ENCODE measurements at places on chromosomes 13 and 19.

GRCh38 chr13:47081850-47082249, 185.0 kb upstream of the HTR2A start:
- no peak for DNase-seq

DNA sequence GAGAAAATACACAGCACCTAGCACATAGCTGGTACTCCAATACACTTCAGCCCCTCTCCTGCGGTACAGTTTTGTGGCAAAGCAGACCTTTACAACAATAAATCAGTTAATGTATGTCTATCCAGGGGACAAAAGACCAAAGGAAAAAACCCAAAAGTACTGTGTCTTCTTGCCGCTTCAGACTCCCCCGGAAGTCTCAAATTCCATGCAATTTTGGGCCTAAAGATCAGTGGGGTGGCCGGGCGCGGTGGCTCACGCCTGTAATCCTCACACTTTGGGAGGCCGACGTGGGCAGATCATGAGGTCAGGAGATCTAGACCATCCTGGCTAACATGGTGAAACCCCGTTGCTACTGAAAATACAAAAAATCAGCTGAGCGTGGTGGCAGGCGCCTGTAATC, 16.2 kb downstream of the CARS2 start:
- DNase-seq, result no peak

DNA sequence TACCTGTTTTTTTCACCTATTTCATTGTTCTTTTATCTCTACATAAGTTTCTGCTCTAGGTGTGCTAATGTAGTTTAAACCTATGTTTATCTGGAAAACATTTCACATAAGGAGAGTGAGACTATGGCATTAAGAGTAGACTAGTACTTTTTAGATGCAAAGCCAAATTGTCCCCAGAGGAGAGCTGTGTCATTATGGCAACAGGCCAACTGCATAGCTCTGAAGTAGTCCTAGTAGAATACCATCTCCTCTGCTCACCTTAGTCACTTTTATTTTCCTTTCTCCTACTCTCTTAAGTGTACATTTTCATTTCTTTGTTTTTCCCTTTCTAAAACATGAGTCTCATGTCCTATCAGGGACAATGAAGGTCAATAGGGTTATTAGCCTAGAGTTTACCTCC, 123.1 kb downstream of the ITGBL1 start:
- no peak for DNase-seq

DNA sequence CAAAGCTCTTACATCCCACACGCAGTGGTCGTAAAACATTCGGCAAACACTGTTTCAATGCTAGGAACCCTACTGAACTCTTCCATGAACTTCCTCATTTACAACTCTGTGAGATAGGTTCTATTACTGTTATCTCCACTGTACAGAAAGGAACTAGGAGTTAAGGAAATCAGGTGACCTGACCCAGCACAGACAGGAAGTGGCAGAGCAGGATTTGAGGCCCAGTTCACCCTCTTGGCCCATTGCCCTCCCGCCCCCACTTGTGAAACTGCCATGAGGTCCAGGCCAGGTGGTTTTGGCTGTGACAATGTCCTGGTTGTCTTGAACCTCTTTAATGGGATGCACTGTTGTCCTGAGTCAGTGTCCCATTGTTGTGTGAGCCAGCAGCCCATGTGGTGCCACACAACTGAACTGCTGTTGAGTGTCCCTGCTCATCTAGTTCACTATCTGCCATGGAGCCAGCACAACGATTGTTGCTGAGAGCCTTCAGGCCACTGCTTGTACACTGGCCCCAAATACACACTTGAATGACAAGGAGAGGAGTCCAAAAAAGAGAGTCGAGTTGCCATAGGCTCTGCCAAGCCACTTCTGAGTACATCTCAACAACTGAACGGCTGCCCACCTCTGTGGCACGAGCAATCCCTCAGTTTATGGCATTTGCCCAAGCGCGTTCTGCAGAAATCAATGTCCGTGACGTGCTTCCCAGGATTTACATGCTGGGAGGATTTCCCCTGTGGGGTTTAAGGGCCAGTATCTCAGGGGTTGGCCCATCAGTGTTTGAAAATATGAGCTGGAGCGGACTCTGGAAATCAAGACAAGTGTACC, 484.6 kb downstream of the TSHZ3 start:
- no peak for DNase-seq

- no peak for DNase-seq
Observed at GRCh38 chr13:111295886-111296285, 24.6 kb upstream of the TEX29 start.

- DNase-seq, result no peak
Observed at GRCh38 chr13:65505941-65506340, 1724.2 kb downstream of the PCDH9 start.
